ENCODE measurements at places on chromosomes 3 and 15.

DNA sequence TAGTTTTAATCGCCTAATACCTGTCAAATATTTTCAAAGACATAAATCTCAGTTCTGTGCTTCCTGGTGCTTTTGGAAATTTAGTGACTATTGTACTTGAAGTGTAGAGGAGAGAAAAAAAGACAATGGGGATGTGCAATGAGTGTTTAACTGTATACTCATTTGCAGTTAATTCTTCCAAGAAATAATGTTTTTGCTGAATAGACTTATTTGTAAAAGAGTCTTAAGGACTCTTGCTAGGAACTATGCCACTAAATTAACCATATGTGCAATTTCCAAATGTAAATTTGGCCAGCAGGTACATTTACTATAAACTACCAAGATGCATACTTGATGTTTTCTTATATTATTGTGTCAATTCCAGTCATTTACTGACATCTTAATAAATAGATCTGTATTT, 2.0 kb downstream of the CHMP2B start:
- no peak for DNase-seq

DNA sequence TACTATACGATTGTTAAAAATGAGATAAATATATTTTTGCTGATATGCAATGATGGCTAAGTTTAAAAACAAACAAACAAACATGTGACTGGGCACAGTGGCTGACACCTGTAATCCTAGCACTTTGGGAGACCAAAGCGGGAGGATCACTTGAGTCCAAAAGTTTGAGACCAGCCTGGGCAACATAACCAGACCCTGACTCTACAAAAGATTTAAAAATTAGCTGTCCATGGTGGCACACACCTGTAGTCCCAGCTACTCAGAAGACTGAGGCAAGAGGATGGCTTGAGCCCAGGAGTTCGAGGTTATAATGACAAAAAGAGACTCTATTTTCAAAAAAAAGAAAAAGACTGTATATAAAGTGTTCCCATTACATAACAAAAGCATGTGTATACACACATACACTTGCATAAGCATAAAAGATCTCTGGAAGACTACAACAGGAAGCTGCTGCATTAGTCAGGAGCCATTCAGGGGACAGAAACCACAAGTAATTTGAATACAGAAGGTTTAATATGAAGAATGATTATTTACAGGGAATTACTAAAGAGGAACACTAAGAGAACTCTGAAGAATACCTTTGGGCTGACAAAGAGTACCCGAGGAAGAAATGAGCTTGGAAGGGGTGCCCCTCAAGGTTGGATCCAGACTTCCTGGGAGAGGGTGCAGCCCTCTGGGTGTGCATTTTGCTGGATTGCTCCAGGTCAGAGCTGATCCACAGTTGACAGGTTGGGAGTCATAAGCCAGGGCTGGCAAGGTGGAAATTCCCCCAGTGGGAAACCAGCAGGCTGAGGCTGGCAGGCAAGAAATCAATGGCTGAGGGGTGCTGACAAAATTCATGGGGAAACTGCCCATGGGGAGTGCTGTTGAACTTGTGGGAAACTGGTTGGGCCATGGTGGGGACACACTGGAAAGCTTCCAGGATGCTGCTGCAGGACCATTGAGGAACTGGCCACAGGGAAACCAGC, 9.3 kb upstream of the TM4SF18 start:
- DNase-seq, result no peak

DNA sequence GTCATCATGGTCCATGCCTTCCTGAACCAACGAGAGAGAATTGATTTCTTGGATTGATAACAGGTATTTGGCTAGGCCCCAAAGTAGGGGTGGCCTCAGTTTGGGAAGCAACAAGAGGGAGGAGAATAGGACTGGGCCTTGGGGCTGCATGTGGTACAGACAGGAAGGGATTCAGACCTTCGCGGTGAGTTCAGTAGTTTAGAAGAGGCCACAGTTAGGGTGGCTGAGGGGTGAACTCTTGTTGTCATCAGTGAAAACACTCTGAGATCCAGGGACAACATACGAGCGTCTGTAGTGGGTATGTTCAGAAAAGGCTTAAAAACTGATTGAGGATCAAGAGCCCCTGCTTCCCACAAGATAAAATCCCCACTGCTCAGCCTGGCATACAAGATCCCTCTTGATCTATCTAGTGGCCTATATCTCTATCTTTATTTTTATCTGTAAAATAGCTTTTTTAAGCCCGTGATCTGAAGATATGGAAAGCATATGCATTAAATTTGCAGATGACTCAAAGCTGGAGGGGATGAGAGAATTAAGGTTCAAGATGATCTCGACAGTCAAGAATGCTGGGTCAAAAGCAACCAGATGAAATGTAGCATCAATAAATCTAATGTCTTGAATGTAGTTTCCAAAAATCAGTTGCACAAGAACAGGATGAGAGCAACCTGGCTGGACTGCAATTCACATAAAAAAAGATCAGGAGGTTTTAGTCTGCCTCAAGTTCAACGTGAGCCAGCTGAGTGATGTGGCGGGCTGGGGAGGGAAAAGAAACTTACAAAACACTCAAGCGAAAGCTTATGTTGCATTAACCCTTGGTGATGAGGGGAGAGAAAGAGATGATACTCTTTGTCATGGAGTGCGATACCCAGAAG, 221.1 kb upstream of the TLE3 start:
- DNase-seq, result no peak

DNA sequence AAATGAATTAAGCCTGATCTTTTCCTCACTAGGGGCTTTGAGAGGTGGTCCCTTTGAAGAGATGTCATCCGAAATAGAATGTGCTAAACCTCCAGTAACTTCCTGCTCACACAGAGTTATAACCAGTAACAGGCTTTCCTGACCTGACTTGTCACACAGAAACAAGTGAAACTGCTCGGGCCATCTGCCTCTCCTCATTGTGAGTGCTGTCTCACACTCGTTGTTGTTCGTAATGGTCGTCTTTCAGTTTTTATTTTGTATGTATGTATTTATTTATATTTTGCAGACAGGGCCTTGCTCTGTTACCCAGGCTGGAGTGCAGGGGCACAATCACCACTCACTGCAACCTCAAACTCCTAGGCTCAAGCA, 24.0 kb downstream of the ACSBG1 start:
- DNase-seq, result no peak

GRCh38 chr3:32398531-32398930, 6.9 kb downstream of the CMTM7 start:
- no peak for DNase-seq

GRCh38 chr3:184405075-184406030, 25.5 kb downstream of the CHRD start:
- DNase-seq, result no peak

DNA sequence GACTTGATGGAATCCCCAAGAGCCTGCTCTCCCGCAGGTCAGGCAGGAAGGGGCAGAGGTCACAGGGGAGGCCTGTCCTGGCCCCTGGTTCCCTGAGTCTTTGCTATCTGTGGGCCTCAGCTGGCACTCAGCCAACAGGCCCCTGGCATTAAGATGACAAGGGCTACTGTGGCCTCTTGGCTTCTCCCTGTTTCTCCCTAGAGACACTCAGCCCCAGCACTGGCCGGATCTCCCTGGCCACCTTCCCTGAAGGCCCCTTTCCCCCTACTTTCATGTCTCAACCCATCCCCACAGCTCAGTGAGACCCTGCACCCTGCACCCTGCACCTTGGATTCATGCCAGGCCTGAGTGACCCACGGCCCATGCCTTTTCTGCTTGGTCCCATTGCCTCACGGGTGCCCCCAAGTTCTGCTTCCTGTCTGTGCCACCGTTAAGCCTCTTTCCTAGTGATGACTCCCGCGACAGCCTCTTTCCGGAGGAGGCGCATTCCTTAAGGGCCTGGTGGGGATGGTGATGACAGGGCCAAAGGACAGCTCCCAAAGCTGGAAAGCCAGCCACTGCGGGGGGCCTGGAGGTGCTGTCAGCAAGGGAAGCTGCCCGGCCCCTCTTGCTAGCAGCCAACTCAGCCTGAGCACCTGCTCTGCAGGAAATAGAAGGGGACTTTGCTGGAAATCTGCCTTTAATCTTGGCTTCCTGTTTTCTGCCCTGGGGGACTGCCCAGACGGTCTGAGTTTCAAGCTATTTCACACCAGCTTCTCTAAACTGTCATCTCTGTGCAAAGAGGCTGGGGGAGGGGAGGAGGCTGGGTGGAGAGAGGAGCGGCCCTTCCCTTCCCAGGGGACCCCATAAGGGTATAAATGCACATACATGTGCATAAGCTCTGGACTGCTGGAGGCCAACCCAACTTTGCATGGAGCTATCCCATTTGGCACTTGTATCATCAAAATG, 4.8 kb upstream of the CSK start:
- peak; percentile 75 for DNase-seq

DNA sequence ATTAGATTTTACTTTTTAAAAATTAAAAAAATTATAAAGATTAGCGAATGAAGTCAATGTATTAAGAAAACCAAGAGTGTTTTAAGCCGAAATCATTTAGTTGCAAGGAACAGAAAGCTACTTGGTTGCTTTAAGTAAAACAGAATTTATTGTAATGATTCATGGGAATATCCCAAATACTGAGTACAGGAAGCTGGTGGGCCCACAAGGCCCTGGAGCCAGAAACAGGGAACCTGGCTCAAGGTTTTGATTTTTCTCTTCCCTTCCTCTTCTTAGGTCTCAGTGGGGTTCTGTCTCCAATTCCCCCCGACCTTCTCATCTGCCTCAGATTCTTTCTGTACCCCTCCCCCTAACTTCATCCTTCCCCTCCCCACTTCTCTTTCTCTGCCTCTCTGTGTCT, 229.0 kb downstream of the TLE3 start:
- no peak for DNase-seq
